ENCODE measurements at places on chromosomes 5 and 9.

DNA sequence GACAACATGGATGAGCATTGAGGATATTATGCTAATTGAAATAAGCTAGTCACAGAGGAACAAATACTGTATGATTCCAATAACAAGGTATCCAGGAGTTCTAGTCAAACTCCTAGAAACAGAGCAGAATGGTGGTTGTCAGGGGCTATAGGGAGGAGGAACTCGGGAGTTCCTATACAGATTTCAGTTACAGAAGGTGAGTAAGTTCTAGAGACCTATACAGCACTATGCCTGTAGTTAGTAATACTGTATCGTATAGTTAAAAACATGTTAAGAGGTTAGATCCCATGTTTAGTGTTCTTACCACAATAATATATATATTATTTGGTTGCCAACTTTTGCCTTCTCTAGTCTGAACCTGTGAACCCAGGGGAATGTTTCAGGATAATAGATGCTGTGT, 7.9 kb upstream of the OXCT1 start:
- DNase-seq = no peak

GRCh38 chr5:151406322-151406947, 41.0 kb upstream of the SLC36A1 start:
- peak; percentile 9 for DNase-seq

- DNase-seq = no peak
Measured at GRCh38 chr5:94690778-94691177, 72.3 kb downstream of the SLF1 start.

GRCh38 chr5:54671111-54671531, 153.6 kb downstream of the SNX18 start:
- no peak for DNase-seq

DNA sequence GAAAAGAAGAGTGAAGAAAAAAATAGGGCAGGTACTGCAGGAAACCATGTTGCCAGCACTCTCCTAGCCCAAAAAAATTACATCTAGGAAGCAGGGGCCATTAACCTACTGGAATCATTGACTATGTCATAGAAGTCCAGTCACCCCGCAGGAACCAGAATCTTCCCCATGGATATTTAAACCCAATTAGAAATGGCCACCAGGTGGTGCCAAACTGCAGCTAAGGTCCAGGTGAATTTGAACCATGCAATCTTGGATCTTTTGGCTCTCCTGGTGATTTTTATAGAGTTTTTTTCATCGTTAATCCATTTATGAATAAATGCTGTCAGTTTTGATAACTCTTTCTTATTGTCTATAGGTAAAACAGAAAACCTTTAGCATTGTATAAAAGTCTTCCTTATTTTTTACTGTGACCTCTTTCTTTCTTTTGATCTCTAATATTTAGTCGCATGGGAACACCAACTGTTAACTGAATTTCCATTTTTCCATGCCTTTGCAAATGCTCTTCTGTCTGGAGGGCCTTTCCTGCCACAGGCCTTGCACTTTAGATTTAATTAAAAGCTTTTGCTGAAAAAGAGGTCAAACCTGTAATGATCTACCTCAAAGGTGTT, 147.5 kb upstream of the FGF10 start:
- peak; percentile 31 for DNase-seq

DNA sequence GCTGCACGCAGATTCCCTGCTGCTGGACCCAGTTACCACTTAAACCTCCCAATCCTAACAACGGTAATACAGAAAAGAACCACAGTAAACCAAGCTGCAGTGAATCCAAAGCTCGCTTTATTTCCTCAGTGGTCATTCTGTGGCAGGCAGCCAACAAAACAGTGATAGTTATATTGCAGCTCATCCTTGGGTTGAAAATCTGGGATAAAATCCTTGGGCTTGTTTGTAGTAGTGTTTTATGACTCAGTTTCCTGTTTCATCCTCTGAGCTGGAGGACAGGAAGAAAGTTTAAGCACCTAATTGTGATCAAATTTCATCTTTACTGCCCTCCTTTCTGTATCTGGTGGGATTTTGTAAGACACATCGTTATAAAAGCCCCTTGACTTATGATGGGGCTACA, 31.4 kb downstream of the HMGCR start:
- no peak for DNase-seq

- no peak for DNase-seq
Measured at GRCh38 chr9:13485068-13485596, 205.6 kb upstream of the MPDZ start.

DNA sequence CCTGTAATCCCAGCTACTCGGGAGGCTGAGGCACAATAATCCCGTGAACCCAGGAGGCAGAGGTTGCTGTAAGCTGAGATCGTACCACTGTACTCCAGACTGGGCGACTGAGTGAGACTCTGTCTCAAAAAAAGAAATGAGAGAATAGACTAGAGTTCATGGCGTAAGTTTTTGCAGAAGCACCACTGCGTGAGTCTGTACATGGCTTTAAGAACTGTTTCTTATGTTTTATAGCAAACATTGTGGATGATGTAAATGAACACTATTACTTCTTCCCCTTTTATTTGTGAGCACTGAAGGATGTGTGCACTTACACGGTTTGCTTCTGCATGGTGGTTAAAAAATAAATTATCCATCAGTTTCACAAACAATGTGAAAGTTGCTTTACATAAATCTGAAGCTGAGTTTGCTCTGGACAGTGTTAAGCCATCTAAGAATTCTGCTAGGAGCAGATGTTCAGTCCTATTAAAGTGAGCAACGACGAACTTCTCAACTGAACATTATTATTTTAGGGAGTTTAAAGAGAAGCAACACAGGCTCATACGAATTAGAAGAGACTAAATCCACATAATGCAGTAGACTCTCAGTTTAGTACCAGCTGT, 52.5 kb downstream of the ZFAND5 start:
- DNase-seq = no peak

GRCh38 chr9:3768712-3769457, 243.1 kb upstream of the RFX3 start:
- DNase-seq = no peak

DNA sequence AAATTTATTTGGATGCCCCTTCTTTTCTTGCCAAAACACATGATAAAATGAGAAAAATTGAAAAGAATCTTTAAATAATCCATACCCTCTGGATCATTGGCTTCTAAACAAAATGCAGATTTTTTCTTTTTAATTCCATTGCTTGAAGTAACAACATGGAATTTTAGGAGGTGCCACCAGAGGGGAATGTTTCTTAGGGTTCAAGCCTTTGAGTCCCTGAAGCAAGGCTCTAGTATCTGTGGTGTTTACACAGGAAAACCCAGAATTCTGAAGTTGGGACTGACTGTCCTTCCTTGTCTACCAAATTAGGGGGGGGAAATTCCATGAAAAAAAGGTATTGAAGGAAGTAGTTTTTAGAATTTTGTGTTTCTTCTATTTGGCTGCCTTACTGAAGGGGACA, 69.4 kb downstream of the LMNB1 start:
- DNase-seq = no peak

DNA sequence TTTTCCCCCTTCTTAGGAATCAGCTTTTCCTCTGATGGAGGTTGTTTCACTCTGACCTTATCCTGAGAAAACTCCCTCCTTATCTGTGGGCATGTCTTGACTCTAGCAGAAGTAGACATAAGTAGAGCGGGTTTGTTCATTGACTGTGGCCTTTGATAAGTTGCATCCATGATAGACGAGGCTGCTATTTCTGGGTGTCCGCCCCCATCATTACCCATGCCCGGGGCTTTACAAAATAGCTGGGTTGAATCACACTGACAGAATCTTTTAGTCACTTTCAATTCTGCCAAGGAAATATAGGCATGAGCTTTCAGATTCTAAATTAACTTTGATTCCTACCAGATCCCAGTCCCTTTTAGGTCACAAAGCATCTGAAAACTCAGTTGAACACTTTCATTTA, 223.8 kb downstream of the SEC61B start:
- no peak for DNase-seq

- DNase-seq = no peak
Measured at GRCh38 chr5:169805937-169806700, 169.0 kb downstream of the DOCK2 start.

GRCh38 chr5:72237415-72237814, 82.6 kb downstream of the MRPS27 start:
- DNase-seq = no peak

DNA sequence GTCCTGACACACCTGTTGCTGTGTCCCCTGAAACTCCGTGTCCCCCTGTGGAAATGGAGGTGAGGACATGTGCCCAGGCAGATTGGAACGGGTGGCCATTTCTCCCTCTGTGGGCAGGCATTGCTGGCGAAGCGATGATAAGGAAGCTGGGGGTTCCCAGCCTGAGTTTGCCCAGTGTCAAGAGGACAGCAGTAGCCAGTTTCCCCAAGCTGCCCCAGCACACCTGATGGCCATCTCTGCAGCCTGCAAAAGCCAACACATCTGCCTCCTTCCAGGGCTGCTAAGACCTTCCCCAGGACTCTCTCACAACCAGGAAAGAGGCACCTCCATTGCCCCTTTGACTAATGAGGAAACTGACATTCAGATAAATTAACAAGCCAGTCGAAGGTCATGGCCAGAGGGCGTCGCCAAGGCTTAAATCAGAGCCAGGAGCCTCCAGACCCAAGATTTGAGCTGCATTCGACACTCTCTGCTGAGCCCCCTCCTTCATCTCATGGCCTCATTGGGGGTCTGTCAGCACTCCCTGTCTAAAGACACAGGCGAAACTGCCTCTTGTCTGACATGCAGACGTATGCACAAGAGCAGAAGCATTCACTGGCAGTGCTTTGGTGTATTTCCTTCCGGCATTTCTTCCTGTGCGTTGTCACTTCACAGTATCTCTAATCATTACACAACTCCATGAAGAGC, 10.4 kb upstream of the WNK2 start:
- DNase-seq = no peak

- no peak for DNase-seq
Measured at GRCh38 chr9:94706922-94707321, 19.6 kb upstream of the AOPEP start.

DNA sequence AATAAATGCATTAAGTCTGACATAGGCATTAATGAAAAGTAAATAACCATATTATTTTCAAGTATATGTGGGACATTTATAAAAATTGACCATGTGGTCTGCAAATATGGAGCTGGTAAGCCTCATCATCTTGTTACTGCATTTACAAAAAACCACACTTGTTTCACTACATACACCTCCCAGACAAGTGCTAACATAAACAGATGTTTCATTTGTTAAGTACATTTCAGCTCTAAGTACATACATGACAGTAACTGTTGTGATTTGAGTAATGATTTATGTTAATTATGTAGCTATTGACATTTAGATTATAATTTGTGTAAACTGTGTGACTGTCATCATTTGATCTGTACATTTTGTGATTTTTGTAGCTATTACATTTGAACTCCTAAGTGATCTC, 13.9 kb downstream of the IDNK start:
- DNase-seq = no peak

DNA sequence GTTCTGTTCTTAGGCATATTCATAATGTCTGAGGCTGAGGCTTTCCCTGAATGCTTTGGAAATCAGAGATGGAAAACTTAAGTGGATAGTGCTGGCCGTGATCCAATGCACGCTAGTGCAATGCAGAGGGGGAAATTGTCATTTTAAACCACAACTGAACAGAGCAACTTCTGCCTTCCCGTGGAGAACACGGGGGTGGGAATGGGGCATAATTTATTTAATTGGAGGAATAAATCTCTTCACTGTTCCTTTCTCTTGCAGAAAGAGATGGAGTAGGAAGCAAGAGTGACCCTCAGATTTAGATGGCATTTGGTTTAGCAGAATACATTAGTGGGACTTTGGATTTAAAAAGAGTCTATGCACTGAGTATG, 22.9 kb upstream of the NREP start:
- DNase-seq = no peak

- peak; percentile 69 for DNase-seq
Measured at GRCh38 chr5:24397601-24398000, 247.2 kb downstream of the CDH10 start.

DNA sequence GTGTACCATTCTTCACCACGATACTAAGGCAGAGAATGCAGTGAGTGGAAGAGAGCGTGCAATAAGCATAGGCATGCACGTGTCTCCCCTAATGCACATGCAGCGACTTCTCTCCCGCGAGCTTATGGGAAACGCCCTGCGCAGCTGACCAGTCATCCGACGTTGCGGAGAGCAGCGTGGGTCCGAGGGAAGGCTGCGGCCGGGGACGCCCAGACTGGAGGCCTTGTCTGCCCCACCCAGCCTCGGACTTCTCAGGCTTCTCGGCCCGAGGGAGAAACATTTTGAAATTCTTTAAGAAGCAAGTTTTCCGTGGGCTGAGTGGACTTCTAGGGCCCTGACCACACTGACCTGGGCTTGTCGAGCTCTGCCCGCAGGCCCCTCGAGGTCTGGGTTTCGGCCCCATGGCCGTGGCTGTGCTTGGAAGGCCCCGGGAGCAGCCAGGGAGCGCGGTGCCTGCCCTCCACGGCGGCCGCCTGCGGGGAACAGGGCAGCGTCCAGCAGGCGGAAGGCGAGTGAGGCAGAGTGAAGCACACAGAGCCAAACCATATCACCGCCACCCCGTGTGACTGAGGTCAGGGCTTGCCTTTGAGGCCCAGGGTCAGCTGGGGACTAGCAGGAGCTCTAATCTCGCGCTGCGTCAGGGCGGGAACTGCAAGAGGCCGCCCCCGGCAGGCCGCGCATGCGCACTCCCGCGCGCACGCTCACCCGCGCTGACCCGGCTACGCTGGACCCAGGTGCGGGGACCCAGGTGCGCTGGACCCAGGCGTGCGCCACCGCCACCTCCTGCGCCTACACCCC, 60.0 kb upstream of the IRX1 start:
- DNase-seq = no peak

- no peak for DNase-seq
Measured at GRCh38 chr9:81573415-81574321, 115.7 kb downstream of the TLE1 start.

DNA sequence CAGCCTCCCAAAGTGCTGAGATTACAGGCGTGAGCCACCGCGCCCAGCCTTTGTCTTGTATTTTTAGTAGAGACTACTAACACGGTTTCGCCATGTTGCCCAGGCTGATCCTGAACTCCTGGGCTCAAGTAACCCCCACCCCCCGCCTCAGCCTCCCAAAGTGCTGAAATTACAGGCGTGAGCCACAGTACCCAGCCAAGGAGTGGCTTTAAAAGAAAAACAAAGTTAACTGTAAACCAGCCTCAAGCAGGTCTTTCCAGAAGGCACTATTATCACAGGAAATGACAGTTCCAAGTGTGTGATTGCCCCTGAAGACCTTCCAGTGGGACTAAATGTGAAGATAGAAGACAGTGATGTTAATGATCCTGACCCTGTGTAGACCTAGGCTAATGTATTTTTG, 31.1 kb downstream of the SIL1 start:
- DNase-seq = no peak

- DNase-seq = no peak
Measured at GRCh38 chr5:62653864-62654575, 75.4 kb downstream of the LRRC70 start.

Data from OCI-LY7 (cell line).